B cell (primary cell): ENCODE measurements at places on chromosomes 7 and 10.

DNA sequence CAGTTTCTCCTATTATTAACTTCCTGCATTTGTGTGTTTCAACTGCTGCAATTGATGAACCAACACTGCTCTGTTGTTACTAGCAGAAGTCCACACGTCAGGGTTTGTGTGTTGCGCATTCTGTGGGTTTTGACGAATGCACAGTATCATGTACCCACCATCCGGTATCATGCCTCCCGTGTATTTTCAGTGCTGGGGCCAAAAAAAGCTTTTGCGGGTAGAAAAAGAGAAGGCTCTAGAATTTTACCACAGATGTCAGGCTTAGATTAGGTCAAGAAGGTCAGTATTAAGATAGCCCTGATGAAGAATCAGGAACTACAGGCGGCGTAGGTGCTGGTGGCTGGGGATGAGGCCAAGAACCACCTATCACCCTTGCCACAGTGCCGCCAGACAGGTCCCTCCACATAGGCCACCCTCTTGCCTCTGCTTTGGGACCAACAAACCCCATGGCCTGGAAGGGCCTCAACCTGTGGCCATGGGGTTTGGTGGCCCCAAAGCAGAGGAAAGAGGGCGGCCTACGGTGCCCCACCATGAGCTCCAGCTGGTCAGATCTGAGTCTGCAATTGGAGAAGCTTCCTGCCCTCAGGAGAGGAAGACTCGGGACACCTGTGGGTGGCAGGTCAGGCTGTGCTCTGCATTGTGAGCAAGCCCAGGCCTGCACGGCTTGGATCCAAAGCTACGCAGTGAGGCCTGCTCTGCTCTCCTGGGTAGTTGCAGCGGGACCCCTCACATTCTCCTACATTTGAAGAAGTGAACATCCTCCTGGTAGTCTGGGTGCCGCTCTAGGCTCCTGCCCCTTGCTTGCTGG is 71.9 kb downstream of the MKI67 start:
- H3K36me3 ChIP-seq = peaks cover 55% of the 10 kb centered on the region
- peaks cover 7% of the 10 kb centered on the region for H3K4me1 ChIP-seq
- no peak for DNase-seq
- no peak overlapping the region for H3K4me3 ChIP-seq
- no peaks in the 10 kb centered on the region for H3K27me3 ChIP-seq

GRCh38 chr7:132183781-132184380 is 392.4 kb downstream of the PLXNA4 start:
- H3K36me3 ChIP-seq = no peaks in the 10 kb centered on the region
- no peaks in the 10 kb centered on the region for H3K27me3 ChIP-seq
- H3K4me3 ChIP-seq = no peak overlapping the region
- H3K4me1 ChIP-seq = no peaks in the 10 kb centered on the region
- no peak overlapping the region for H3K27ac ChIP-seq

GRCh38 chr10:16967866-16968415 is 150.7 kb upstream of the RSU1 start:
- H3K36me3 ChIP-seq = no peaks in the 10 kb centered on the region
- no peaks in the 10 kb centered on the region for H3K27me3 ChIP-seq
- no peaks in the 10 kb centered on the region for H3K4me1 ChIP-seq

- H3K4me1 ChIP-seq = no peaks in the 10 kb centered on the region
- peak; percentile 61 for DNase-seq
- no peak overlapping the region for H3K4me3 ChIP-seq
- H3K36me3 ChIP-seq = no peaks in the 10 kb centered on the region
Observed at GRCh38 chr10:60099998-60100747, 193.8 kb upstream of the CCDC6 start.

- H3K27me3 ChIP-seq = no peaks in the 10 kb centered on the region
- no peak for DNase-seq
- no peak overlapping the region for H3K27ac ChIP-seq
- H3K36me3 ChIP-seq = no peaks in the 10 kb centered on the region
- H3K4me3 ChIP-seq = no peak overlapping the region
- no peaks in the 10 kb centered on the region for H3K4me1 ChIP-seq
Observed at GRCh38 chr10:83165265-83165664, 974.0 kb upstream of the GHITM start.

DNA sequence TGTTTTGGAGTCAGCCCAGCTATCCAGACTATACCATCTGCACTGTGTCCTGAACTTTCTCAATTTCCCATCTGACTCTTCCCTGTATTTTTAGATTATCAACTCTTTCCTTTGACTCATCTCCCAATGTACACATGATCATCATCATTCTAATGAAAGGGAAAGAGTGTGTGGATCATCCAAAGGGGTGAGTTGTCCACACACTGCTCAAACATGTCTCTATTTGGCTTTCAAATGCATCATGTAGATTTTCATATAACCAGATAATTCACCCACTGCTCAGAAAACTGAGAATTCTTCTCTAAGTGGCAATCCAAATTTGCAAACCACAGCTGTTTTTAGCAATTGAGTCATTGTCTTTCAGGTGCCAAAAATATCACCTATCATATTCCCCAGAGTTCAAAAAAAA is 190.2 kb upstream of the HPS1 start:
- no peak overlapping the region for H3K27ac ChIP-seq
- no peaks in the 10 kb centered on the region for H3K36me3 ChIP-seq
- H3K4me3 ChIP-seq = no peak overlapping the region

GRCh38 chr7:83155407-83155806 is 7.3 kb downstream of the PCLO start:
- H3K36me3 ChIP-seq = no peaks in the 10 kb centered on the region
- no peaks in the 10 kb centered on the region for H3K4me1 ChIP-seq
- H3K4me3 ChIP-seq = no peak overlapping the region
- no peak for DNase-seq
- no peak overlapping the region for H3K27ac ChIP-seq

GRCh38 chr7:5629941-5630340 is 151.5 kb downstream of the RNF216 start:
- H3K36me3 ChIP-seq = peaks cover 22% of the 10 kb centered on the region
- H3K27ac ChIP-seq = no peak overlapping the region
- H3K4me3 ChIP-seq = no peak overlapping the region
- DNase-seq = no peak
- peaks cover 16% of the 10 kb centered on the region for H3K4me1 ChIP-seq

DNA sequence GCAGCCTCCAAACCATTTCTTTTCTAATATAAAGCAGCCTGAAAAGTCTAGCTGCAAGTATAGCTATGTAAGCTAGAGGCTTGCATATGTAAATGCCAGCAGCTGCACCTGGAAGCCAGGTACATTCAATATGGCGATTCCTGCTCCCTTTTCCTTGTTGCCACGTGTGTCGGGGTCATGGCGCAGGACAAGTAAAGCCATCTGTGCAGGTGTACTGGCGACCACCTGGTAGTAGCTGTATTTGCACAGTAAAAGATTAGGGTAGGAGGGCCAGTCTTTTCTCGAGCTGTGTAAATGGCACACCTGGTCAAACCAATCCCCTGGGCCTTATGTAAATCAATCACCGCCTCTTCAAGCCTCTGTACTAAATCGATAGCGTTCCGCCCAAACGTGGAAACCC is 484.5 kb downstream of the MAGI2 start:
- H3K4me1 ChIP-seq = no peaks in the 10 kb centered on the region
- no peaks in the 10 kb centered on the region for H3K27me3 ChIP-seq
- no peaks in the 10 kb centered on the region for H3K36me3 ChIP-seq

DNA sequence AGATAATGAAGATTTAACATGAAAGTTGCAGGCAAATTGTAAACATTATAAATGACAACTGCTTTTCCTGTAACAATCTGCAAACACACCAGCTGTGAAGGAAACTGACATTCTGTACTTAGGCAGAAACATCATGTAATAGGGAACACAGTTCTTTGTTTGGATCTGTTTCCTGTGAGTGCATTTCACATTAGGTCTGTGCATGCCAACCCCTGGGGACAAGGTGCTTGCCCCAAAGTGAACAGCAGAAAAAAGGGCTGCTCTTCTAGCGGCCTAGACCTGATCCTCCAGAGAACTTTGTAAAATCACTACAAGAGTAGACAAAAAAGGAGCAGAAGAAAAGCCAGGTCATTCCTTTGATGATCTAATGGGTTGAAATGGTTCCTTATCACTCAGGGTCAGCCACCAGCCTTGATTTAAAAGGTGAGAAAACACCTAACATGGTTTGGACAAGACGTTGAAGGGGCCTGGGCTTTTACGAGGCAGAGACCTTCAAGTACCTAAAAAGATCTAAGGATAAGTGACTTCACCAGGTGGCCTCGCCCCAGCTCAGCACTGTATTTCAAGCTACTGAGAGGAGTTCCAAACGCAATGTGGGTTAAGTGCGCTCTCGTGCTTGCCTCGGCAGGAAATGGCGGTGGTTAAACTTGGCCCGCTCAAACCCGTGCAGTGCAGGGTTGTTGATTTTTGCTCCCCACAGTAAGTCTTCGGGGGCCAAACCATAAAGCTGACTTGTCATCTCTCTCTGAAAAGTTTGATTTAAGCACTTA is 249.7 kb downstream of the CREB5 start:
- DNase-seq = no peak
- H3K27ac ChIP-seq = no peak overlapping the region
- peaks cover 9% of the 10 kb centered on the region for H3K4me1 ChIP-seq
- H3K36me3 ChIP-seq = no peaks in the 10 kb centered on the region
- H3K4me3 ChIP-seq = no peak overlapping the region

DNA sequence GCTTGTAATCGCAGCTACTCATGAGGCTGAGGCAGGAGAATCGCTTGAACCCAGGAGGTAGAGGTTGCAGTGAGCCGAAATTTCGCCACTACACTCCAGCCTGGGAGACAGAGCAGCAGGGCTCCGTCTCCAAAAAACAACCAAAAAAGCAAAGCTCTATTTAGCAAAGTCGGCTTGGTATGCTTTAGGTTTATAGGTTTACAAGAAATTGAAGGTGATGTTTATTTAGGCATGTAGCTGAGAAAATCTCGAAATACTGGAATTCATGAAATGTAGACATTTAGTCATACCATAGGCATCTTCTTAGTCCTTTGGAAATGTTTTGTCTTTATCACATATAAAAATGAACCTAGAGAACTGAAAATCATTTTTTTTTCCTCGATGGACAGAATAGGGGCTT is 453.8 kb upstream of the ANKRD30A start:
- DNase-seq = no peak
- H3K27me3 ChIP-seq = no peaks in the 10 kb centered on the region
- no peaks in the 10 kb centered on the region for H3K4me1 ChIP-seq

DNA sequence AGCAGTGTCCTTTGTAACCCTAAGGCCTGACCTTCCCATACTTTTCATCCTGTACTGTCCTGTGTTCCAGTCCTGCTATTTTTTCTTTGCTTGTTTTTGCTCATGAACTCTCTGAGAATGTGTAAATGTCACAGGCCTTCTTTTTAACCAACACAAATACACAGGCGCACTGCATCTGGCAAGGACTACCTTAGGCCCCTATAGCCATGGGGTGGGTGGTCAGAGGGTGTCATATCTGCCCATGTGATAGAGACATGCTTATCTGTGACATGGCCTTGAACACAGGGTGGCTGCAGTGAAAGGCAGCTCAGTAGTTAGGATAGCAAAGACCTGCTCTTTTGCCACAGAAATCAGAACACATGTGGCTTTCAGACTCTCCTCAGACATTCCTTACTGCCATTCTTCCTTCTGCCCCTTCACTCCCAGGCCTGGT is 3.9 kb upstream of the MBL2 start:
- DNase-seq = no peak
- H3K27me3 ChIP-seq = no peaks in the 10 kb centered on the region
- no peak overlapping the region for H3K27ac ChIP-seq
- no peaks in the 10 kb centered on the region for H3K4me1 ChIP-seq

- H3K27ac ChIP-seq = no peak overlapping the region
- no peaks in the 10 kb centered on the region for H3K4me1 ChIP-seq
- no peak for DNase-seq
- peaks cover 10% of the 10 kb centered on the region for H3K27me3 ChIP-seq
- no peaks in the 10 kb centered on the region for H3K36me3 ChIP-seq
Observed at GRCh38 chr10:104388830-104389229, 35.2 kb downstream of the CFAP58 start.

DNA sequence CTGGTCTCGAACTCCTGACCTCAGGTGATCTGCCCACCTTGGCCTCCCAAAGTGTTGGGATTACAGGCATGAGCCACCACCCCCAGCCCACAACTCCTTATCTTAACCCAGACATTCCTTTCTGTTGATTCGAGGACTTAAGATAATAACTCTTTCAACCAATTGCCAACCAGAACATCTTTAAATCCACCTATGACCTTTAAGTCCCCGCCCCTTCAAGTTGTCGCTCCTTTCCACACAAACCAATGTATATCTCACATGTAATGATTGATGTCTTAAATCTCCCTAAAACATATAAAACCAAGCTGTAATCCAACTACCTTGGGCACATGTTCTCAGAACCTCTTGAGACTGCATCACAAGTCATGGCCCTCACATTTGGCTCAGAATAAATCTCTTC is 7.8 kb upstream of the ANKRD2 start:
- no peaks in the 10 kb centered on the region for H3K36me3 ChIP-seq
- no peaks in the 10 kb centered on the region for H3K27me3 ChIP-seq
- H3K4me3 ChIP-seq = no peak overlapping the region
- no peak overlapping the region for H3K27ac ChIP-seq
